ENCODE measurements at places on chromosomes 2 and 18. TPM values are rescaled to one million over a fixed set of nuclear protein-coding genes. Genes with fewer than 3 reads are reported as not detected.

DNA sequence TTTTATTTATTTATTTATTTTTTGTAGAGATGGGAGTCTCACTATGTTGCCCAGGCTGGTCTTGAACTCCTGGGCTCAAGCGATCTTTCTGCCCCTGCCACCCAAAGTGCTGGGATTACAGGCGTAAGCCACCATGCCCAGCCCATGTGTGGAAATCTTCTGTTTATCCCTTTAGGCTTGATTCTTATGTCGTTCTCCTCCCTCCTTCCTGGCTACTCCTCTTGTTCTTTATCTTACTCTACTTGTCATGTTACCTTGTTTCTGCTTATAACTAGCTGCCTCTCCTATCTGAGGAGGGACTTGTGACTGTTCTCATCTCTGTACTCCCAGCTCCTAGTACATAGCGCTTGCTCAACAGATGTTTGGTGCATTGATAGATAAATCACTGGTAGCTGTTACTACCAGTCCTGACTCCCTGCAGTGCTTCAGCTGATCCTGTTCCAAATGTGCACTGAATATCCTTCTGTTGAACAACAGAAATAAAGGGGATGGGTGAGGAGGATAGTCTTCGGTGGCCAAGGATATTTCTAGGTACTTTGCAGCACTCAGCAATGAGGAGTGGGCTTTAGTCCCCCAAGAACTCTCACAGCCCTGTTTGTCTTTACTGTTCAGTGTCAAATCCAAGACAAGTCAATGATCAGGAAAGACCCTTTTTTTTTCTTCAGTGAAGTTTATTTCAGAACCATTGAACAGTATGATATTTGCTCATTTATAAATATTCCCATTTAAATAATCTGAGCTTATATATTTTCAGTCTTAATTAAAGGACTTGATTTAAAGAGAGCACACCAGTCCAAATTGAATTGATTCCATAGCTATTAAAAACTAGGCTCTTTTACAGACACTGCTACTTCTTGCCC lies 7.2 kb downstream of the IL1B start:
- no peak for DNase-seq

DNA sequence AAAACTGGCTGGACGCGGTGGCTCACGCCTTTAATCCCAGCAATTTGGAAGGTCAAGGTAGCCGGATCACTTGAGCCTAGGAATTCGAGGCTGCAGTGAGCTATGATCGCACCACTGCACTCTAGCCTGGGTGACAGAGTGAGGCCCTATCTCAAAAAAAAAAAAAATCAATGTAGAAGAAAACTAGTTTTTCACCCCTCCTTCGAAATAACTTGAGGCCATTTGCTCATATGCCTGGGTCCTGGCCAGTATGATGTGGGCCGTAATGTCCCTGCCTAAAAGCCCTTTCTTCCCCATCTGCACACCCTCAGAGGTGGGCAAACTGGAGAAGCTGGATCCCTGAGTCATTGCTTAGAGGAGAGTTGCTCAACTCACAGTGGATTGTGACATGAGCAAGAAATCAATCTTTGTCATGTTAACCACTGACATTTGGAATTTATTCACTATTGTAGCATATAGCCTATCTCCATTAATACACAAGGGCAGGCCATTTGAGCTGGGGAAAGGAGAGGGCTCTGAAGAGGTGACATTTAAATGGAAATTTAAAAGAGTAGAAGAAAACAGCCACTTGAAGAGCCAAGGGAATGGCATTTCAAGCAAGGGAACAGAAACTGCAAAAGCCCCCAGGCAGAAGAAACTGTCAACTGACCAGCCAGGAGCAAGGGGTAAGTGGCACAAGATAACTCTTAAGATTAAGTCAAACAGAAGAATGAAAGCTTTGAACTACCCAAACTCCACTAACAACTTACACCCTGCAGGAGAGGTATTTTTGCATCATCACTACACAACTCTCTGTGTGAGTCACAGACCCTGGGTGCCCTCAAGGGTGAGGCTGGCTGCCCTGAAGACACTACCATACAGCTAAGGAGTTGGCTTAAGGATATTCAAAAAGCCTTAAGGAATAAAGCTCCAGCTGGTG lies 7.6 kb upstream of the METTL21A start:
- no peak for DNase-seq

- DNase-seq, result peak; percentile 31
These were observed 15.2 kb downstream of the PAX3 start for GRCh38 chr2:222283634-222284033.

- no peak for DNase-seq
These were observed 48.4 kb upstream of the IGFBP5 start for GRCh38 chr2:216743781-216744180.

DNA sequence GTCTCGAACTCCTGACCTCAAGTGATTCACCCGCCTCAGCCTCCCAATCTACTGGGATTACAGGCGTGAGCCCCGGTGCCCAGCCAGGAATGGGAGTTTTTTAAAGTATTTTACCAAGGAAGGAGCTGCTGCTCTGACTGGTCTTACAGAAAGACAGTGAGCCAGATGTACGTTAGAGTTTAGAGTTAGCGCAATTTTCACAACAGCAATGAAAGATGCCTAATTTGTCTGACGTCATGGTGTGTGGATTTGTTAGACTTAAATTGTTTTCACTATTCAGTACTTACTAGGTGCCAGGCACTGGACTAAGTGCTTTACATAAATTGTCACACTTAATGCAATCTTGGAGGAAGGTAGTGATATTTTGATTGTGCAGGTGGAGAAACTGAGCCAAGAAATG lies 12.4 kb upstream of the RPL37A start:
- no peak for DNase-seq

GRCh38 chr2:118274841-118275510 lies 186.7 kb downstream of the INSIG2 start:
- no peak for DNase-seq

The CFAP53 gene
- total RNA-seq, result 0.34 TPM

DNA sequence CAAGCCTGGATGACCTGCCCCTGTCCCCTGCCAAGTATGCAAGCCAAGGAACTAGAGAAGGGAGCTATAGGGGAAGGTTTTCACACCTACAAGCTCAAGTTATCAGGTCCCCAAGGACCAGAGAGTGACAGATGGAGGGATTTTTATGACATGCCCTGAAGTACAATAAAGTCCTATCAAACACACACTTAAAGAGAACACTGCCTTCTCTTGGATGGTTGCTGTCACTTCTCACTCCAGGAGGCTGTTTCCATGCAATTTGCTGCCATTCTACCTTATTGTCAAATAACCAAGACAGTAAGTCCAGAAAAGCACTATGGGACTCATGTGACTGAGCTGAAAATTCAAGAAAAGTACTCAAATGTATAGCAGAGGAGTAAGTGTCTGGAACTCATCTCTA lies 76.6 kb upstream of the DDX18 start:
- no peak for DNase-seq

The CCDC141 gene
- total RNA-seq, result 69.0 TPM

- no peak for DNase-seq
These were observed 143.4 kb upstream of the SMAD7 start for GRCh38 chr18:49094136-49094535.

GRCh38 chr2:40401896-40402295 lies 50.0 kb downstream of the SLC8A1 start:
- DNase-seq, result no peak

The GDF7 gene
- 0.30 TPM for total RNA-seq

The LRATD1 gene
- total RNA-seq, result 5.8 TPM

GRCh38 chr2:196961889-196962288 lies 35.4 kb upstream of the PGAP1 start:
- no peak for DNase-seq

DNA sequence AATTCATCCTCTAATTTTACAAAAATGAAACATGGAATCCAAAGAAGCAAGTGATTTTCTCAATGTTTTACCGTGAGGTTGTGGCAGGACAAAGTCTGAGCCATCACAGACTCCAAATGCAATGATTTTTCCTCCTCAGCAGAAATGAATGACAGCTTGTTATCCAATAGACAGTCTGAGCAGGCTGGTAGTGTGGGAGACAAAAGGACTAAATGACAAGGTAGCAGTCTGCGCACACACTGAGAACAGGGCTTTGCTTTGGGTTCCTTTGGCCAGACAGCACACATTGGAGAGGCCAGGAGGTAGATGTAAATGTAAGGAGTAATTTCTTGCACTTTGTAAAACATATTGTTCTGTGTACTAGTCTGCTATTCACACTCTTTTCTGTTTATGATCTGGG lies 50.3 kb upstream of the RGPD4 start:
- DNase-seq, result no peak

DNA sequence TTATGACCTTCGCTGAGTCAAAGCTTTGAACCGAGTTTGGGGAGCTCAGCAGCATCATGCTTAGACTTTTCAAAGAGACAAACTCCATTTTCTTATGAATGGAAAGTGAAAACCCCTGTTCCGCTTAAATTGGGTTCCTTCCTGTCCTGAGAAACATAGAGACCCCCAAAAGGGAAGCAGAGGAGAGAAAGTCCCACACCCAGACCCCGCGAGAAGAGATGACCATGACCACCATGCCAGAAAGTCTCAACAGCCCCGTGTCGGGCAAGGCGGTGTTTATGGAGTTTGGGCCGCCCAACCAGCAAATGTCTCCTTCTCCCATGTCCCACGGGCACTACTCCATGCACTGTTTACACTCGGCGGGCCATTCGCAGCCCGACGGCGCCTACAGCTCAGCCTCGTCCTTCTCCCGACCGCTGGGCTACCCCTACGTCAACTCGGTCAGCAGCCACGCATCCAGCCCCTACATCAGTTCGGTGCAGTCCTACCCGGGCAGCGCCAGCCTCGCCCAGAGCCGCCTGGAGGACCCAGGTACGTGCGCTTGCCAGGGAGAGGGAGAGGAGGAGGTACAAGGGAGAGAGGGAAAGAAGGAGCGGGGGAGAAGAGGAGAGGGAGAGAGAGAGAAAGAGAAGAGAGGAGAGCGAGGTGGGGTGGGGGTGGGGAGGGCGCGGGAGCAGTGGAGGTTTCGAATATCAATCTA lies at the start of gene DLX1:
DLX1 (plus strand) TSS at position 48 of the 700 bp plus-strand sequence; CDS start at position 219, 171 bp downstream.
- DNase-seq, result no peak

GRCh38 chr2:8539743-8540551 lies 141.9 kb upstream of the ID2 start:
- peak; percentile 79 for DNase-seq

The KLHL41 gene
- total RNA-seq, result 1.7 TPM

GRCh38 chr2:215611609-215612386 lies 175.9 kb upstream of the FN1 start:
- no peak for DNase-seq

- DNase-seq, result no peak
These were observed 61.7 kb upstream of the NCK2 start for GRCh38 chr2:105683011-105683492.

DNA sequence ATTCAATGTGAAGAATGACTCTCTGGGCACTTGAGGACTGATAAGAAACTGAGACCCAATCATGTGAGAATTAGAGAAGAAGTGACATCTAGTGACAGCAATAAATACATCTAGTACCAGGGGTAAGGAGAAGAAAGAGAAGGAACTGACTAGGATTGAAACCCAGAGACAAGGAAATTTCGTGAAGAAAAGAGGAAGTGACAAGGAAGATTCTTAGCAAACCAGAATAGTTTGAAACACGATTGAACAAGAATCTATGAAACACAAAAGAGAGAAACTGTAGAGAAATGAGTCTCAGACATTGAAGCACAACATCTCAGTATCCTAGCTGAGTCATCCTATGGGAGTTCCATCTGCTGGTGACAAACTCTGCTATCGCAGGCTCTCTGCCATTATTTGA lies 571.9 kb upstream of the PKDCC start:
- no peak for DNase-seq

The RBM43 gene
- total RNA-seq, result 13.6 TPM

The FAM124B gene
- total RNA-seq, result 1.9 TPM

The C2orf80 gene
- not detected for total RNA-seq

GRCh38 chr2:16655445-16655837 lies 10.2 kb downstream of the CYRIA start:
- DNase-seq, result no peak

DNA sequence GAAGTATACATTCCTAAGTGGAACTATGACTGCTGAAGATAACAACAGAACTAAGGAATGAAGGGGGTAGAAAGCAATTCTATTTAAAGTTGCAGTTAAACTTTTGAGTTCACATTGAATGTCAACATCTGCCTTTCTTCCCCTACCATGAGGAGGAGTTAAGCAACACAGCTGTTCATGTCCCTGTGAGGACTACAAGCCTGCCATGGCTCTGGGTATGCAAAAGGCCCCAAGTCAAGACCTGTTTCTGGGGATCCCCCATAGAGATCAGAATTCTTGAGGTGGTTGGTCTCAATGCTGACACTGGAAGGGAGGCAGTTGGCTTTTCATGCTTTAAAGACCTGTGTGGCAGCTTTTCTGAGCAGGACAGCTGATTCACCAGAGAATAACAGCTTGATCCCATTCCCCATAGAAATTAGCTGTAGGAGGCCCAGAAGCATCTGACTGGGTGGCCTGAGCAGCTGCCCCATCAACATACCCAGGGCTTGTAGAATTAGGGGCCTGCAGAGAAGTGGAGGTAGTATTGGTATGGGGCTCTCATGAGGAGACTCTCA lies 131.0 kb downstream of the SETBP1 start:
- no peak for DNase-seq

DNA sequence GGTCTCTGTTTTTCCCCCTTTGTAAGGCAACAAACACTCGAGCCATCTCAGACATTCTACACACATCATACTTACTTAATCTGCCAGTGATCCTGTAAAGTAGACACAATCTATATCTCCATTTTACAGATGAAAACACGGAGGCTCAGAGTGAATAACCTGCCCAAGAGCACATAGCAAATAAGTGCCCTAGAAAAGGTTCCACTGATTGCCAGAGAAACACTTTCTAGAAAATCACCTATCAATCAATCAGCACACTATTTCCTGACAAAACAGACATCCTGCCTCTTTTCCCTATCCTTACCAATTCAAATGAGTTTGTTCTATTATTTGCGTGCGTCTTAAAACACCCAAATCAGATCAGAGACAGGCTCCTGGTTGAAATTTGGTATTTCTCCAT lies 23.9 kb downstream of the SLC66A3 start:
- DNase-seq, result no peak

GRCh38 chr2:193561054-193561453 lies 1366.3 kb upstream of the TMEFF2 start:
- no peak for DNase-seq

DNA sequence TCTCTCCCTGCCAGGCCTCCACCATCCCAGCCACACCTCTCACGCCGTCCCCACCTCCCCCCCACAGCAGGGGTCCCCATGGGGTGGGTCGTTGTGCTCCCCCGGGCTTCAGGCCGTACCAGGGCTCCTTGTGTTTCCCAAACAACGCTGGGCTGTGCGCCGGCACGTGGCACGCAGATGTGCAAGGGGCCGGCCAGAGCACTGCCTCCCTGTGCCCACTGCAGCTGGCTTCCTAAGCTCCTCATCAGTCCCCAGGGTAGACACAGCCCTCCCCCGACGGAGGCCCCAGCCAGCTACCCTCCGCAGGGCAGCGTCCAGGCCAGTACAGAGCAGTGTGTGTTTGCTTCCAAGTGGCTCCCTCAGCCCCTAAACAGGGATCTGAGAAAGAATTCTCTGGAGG lies 34.0 kb downstream of the BIN1 start:
- DNase-seq, result no peak

GRCh38 chr2:3149441-3150217 lies 228.0 kb downstream of the EIPR1 start:
- DNase-seq, result no peak

GRCh38 chr18:6666012-6666685 lies 63.4 kb upstream of the ARHGAP28 start:
- no peak for DNase-seq

The ST6GAL2 gene
- total RNA-seq, result 2.1 TPM
